ENCODE measurements at places on chromosomes 1 and 21.

DNA sequence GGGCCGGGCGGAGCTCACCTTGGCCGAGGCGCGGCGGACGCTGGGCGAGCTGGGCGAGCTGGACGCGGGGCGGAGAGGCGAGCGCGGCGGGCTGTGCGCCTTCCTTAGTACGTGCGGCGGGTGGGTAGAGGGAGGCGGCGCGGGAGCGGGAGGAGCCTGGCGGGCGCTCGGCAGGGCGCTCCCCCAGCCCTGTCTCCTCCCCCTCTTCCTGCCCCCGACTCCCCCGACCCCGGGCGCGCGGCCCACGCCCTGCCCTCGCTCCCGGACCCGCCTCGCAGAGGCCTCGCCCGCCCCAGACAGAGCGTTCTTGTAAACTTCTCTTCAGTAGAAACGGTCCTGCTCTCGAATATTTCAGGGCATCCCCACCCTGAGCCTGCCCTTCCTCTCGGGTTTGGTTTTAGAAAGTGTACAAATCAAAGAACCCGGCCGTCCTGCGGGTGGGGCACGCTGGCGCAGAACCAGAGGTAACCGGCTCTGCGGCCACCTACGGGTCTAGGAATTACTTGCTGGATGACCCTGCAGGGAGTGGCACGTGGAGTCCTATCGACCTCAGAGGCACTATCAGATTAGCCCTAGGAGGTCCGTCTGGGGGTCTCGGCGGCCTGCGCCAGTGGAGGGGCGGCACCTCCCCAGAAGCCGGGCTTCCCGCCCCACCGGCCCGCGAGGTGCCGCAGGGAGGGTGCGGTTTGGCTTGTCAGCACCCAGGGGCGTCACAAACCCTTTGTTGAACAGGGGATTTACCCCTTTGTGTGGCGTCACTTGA is at the start of gene S100A10:
S100A10 (minus strand) TSS at position 126 of the 763 bp plus-strand sequence. CDS start 7,629 bp downstream, outside the sequence.
- no peak for DNase-seq

DNA sequence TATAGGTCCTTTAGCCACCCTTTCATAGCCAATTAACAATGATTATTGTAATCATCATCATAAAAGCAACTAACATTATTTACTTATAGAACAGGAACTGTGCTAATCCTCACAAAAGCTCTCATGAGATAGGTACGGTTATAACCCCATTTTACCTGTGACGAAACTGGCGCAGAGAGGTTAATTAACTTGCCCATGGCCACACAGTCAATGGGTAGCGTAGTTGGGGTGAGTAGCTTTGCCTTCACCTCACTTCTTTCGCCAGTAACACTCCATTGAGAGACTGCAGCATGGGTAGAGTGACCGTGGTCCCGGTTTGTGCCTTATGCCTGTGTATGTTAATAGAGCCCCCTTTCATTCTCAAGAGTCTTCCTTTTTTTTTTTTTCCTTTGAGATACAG is 10.3 kb downstream of the NIPAL3 start:
- DNase-seq, result no peak

GRCh38 chr21:36097427-36098181 is 27.8 kb downstream of the CBR1 start:
- DNase-seq, result no peak

DNA sequence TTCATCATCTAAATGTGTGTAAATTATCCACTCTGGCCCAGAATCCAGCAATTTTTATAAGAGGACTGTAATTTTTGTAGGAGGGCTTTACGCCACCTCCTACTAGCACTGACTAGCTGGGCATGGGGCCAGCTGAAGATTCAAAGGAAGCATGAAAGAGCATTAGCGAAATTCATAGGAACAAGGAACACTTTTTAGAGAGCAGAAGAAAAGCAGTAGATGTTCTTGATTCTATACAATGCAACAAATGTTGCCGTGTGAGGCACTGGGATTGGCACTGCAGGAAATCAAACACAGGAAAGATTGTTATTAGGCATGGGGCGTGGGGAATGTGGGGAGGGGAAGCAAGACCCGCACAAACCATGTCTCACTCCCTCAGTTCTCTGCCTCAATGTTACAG is 58.4 kb upstream of the PARP1 start:
- DNase-seq, result no peak

DNA sequence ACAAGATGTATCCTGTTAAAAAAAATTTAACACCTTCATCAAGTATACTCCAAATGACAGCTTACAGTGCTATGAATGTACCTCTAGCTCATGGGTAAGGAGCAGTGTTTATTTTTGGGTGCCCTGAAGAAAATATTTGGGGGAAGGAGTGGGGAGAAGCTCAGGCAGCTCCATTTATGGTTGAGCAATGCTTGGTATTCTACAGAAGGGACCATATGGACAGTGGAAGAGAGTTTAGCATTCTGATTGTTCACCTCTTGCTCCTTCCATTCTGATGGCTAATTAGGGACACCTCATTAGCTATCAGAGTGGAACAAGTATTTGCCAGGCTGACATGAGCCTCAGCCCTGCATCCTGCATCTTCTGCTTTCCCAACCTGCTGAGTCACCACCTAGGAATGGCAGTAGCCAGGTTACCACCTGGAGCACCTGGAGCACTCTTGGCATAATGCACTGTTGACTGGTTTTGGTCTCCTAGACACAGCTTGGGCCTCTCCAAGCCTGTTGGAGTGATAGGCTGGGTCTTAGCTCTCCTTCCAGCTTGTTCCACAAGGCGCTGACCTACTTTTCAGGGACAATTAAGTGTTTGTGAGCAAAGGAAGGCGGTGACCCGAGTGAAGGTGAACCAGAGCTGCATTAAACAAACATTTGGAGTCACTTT is 62.0 kb upstream of the MACF1 start:
- no peak for DNase-seq

DNA sequence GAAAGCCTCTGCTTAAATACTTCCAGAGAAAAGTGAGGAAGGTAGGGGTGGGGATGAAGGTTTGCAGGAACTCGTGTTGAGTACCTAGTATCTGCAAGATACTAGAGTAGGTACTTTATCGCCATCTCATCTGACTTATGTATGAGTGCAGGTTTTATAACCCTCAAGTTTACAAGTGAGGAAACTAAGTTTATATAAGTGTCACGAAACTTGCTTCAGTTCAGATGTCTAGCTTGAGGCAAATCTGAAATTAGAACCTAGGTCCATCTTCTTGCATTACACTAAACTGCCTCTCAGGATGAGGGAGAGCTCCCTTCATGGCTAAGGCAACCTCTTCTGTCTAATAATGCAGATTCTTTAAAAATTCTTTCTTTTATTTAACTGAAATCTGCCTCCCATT is 43.5 kb downstream of the NFIA start:
- DNase-seq, result no peak

GRCh38 chr1:61169634-61170033 is 87.3 kb downstream of the NFIA start:
- no peak for DNase-seq

GRCh38 chr1:219660666-219661463 is 48.0 kb upstream of the ZC3H11B start:
- DNase-seq, result peak; percentile 75

DNA sequence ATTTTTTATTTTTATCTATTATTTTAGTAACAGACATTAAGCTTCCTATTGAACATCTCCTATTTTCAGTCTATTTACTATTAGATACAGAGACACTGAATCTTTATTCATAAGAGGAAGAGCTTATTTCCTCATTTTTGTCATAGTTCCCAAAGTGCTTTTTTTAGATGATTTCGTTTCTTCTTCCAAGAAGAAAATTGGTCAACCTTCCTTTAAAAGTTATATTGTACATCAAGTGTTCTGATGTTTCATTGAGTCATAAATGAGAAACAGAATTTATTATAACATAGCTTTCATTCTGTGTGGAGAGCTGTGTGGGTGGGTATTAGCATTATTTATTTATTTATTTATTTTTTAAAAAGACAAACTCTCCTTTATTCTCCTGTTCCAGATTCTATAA is 50.6 kb upstream of the BACH1 start:
- no peak for DNase-seq

GRCh38 chr1:34685225-34685624 is 69.6 kb upstream of the GJB5 start:
- no peak for DNase-seq

DNA sequence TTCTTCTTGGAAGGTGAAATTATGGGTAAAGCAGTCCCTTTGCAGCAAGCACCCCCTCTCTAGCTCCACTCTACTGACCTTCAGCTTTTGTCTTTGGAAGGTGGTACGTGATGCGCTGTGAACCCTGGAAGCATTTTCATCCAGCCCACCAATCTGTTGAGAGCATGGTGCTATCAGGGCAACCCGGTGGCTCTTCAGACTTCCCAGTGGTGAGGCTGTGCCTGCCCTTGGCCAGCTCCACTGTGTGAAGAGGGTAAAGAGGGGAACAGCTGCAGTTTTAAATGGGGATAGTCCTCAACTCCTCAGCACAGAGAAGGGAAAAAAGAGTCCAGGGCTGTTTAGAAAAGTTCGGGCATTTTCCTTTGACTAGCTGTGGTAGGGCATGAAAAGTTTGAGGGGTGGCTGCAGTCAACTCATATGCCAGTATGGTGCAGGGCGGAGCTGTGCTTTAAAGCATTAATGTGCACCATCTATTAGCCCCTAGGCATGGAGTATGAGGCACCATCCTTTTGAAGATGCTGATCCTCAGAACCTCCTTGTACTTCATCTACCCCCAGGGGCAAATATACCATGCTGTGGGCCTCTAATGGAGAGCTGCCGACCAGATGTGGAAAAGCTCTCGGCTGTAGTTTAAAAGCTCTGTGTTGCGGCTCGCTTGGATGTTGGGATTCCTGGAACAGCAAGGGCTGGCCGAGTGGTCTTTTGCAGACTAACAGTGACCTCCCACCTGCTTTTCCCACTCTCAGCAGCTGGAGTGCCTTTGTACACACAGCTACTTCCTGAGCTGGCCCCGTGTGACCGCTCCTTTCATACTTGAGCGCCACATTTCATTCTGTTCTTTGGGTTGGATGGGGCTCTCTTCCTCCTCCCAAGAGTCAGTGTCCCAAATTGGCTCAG is 123.0 kb downstream of the PEX14 start:
- no peak for DNase-seq

DNA sequence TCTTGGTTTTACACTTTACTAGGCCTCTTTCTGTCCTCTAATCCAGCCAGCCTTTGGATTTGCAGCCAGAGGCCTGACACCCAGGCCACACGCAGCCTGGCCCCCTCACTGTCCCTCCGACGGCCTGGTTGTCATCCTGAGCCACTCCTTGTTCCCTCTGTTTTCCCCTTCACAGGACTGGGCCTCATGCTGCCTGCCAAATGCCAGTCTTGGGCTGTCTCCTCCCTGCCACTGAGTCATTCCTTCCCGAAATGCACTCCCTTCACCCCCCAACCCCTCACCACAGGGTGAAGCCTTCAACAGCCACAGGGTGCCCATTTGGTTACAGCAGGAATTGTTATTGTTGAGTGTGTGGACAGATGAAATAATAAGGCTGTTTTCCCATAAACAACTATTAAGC is 21.3 kb downstream of the ACOT11 start:
- DNase-seq, result no peak

DNA sequence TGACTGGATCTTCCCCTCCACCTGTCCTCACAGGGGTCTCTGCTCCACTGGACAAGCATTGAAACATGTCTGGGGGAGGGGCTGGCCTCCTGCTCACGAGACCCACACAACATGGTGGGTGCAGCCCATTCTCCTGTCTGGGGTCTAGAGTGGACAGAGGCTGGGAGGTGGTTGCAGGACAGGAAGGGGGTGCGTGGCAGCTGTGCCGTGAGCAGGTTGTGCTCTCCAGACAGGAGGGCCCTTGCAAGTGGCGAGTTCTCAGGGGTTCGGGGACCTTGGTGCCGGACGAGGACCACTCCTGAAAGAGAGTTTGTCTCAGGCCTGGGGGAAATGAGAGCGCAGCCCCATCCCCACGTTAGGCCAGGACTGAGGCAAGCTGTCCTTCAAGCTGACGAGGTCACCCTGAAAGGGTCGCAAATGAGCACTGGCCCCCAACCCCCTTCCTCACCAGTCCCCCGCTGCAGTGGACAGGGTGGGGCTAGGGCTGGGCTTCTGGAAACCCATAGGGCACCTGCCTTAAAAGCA is 21.2 kb upstream of the TTC34 start:
- no peak for DNase-seq

GRCh38 chr1:209720826-209721225 is 16.2 kb downstream of the HSD11B1 start:
- DNase-seq, result no peak

GRCh38 chr1:83546874-83547273 is 452.1 kb downstream of the TTLL7 start:
- DNase-seq, result peak; percentile 59
